ENCODE measurements at places on chromosomes 12 and 14. TPM values are rescaled to one million over a fixed set of nuclear protein-coding genes. Genes with fewer than 3 reads are reported as not detected.

- no peak overlapping the region for H3K27ac ChIP-seq
- H3K36me3 ChIP-seq = no peaks in the 10 kb centered on the region
- peak overlapping the region; percentile 8 for H3K4me3 ChIP-seq
- peaks cover 22% of the 10 kb centered on the region for H3K4me1 ChIP-seq
Measured at GRCh38 chr12:67991158-67991557, 1.9 kb downstream of the IFNG-AS1 start.

DNA sequence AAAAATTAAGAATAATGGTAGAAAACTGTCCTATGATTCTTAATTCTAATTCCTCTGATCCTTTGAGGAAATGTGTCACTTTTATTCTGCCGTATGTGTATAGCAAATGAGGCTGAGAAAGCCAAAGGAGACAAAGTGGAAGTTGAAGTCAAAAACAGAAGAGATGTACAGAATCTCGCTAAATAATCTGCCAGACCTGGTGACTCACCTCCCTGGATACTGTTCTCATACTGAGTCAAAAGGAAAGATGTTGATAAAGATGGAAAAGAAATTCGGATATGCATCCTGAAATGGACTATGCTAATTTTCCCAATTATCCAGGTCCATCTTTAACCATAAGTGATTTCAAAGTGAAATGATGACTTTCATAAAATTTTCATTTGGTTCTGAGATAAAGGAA, 92.5 kb downstream of the DUSP6 start:
- H3K27ac ChIP-seq = no peak overlapping the region
- no peaks in the 10 kb centered on the region for H3K36me3 ChIP-seq
- no peaks in the 10 kb centered on the region for H3K4me1 ChIP-seq
- no peak for DNase-seq
- H3K27me3 ChIP-seq = no peaks in the 10 kb centered on the region

- H3K27me3 ChIP-seq = no peaks in the 10 kb centered on the region
- no peak overlapping the region for H3K27ac ChIP-seq
- no peaks in the 10 kb centered on the region for H3K4me1 ChIP-seq
- H3K4me3 ChIP-seq = no peak overlapping the region
Measured at GRCh38 chr14:75840911-75841310, 140.9 kb downstream of the TGFB3 start.

DNA sequence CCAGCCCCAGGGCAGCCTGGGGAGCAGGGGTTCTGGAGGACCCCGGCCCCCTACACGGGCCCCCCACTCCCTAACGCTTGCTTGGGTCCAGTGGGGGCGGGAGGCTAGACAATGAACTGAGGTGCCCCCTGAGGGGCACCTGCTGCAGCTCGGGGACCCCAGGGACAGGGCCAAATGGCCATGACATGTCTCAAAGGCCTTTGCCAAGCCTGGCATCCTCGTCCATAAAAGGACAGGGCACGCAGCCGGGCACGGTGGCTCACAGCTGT, 11.7 kb upstream of the C14orf180 start:
- H3K27me3 ChIP-seq = no peaks in the 10 kb centered on the region
- peaks cover 5% of the 10 kb centered on the region for H3K4me1 ChIP-seq

DNA sequence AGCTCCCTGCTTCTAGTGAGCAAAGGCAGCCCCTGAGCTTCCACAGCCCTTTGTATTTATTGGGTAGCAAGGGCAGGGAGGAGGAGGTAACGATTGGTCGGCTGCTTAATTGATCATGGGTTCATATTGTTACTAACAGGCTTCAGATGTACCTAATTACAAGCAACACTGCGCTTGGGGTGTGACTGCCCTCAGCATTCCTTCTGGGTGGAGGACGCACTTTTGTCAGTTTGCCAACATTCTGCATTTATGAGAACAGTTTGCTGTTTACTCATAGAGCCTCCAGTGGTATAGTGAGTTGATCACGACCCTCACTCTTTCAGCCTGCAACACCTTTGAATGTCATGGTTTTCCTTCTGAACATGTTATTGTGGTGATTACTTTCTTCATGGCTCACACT, 9.6 kb downstream of the TSHR start:
- DNase-seq = no peak
- H3K4me1 ChIP-seq = peaks cover 11% of the 10 kb centered on the region
- no peak overlapping the region for H3K27ac ChIP-seq
- H3K27me3 ChIP-seq = no peaks in the 10 kb centered on the region

Gene LRRK2
- total RNA-seq = 0.15 TPM

DNA sequence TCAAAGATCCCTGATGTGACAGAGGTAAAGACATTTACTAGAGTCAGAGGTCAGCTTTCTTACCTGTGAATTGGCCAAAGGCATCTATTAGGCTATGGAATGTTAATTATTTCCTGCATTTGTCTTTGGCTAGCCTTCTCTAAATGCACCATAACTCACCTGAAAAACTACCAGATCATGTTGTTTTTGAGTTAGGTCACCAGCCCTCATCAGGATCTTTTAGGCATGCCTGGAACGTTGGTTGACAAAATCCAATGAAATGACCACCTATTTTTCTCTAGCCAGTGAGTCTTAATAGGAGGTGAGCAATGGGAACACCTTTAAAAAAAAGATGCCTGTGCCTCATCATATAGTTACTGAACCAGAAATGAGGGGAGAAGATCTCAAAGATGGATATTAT, 46.2 kb downstream of the ANO4 start:
- DNase-seq = no peak
- no peak overlapping the region for H3K27ac ChIP-seq
- no peaks in the 10 kb centered on the region for H3K27me3 ChIP-seq
- H3K4me3 ChIP-seq = no peak overlapping the region
- H3K4me1 ChIP-seq = no peaks in the 10 kb centered on the region
- H3K36me3 ChIP-seq = no peaks in the 10 kb centered on the region

DNA sequence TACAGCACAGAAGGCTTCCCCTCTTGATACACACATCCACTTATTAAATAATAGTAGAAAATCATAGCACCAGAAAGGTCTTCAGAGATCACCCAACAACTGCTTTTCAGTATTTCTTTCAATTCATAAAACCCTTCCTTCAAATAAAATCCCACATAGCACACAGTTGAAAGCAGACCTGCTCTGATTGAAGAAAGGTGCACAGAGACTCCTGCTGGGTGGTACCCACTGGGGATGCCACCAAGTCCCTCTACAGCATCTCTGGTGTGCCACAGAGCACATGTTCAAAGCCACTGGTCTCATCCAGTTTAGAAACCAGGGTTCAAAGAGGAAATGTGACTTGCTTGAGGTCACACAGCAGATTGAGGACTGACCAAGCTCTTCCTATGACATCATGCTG, 427.5 kb downstream of the BCL11B start:
- DNase-seq = no peak
- no peaks in the 10 kb centered on the region for H3K36me3 ChIP-seq
- no peaks in the 10 kb centered on the region for H3K4me1 ChIP-seq
- H3K27ac ChIP-seq = no peak overlapping the region
- no peak overlapping the region for H3K4me3 ChIP-seq

Gene FGF6
- not detected for total RNA-seq

- peaks cover 7% of the 10 kb centered on the region for H3K36me3 ChIP-seq
- no peaks in the 10 kb centered on the region for H3K27me3 ChIP-seq
- H3K27ac ChIP-seq = no peak overlapping the region
Measured at GRCh38 chr12:49521389-49521788, 17.4 kb upstream of the KCNH3 start.

DNA sequence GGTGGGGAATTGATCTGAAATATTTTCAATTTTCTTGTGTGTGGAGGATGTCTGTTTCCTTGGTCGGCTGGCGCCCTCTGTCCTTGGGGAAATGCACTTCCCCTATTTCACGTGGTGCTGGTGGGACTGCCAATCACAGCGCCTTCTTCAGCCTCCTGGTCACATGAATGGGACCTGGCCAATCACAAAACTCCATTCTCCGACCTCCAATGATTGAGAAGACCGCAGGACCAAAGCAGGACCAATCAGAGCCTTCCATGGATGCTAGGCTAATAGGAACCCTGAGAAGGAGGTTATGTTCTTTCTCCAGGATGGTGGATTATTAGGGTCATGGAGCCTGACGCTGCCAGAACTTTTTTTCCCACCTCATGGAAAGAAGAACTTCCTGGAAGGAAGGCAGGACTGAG, 188.7 kb downstream of the TTC8 start:
- no peaks in the 10 kb centered on the region for H3K4me1 ChIP-seq
- peaks cover 10% of the 10 kb centered on the region for H3K27me3 ChIP-seq
- H3K27ac ChIP-seq = no peak overlapping the region
- no peak overlapping the region for H3K4me3 ChIP-seq
- no peaks in the 10 kb centered on the region for H3K36me3 ChIP-seq

Gene KSR2
- total RNA-seq = 0.20 TPM

DNA sequence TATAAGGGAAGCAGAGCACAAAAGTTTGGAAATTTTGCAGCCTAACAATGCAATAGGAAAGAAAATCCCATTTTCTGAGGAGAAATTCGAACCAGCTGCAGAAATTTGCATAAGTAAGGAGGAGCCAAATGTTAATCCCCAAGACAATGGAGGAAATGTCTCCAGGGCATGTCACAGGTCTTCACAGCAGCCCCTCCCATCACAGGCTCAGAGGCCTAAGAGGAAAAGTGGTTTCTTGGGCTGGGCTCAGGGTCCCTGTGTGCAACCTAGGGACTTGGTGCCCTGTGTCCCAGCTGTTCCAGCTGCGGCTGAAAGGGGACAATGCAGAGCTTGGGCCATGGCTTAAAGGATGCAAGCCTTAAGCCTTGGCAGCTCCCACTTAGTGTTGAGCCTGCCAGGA, 190.0 kb downstream of the MDGA2 start:
- no peak overlapping the region for H3K4me3 ChIP-seq
- no peak for DNase-seq
- no peaks in the 10 kb centered on the region for H3K27me3 ChIP-seq
- H3K27ac ChIP-seq = no peak overlapping the region
- no peaks in the 10 kb centered on the region for H3K36me3 ChIP-seq

GRCh38 chr14:80982711-80983110, 27.3 kb downstream of the TSHR start:
- peaks cover 19% of the 10 kb centered on the region for H3K4me1 ChIP-seq
- H3K36me3 ChIP-seq = no peaks in the 10 kb centered on the region
- DNase-seq = no peak
- H3K27ac ChIP-seq = no peak overlapping the region
- no peak overlapping the region for H3K4me3 ChIP-seq

DNA sequence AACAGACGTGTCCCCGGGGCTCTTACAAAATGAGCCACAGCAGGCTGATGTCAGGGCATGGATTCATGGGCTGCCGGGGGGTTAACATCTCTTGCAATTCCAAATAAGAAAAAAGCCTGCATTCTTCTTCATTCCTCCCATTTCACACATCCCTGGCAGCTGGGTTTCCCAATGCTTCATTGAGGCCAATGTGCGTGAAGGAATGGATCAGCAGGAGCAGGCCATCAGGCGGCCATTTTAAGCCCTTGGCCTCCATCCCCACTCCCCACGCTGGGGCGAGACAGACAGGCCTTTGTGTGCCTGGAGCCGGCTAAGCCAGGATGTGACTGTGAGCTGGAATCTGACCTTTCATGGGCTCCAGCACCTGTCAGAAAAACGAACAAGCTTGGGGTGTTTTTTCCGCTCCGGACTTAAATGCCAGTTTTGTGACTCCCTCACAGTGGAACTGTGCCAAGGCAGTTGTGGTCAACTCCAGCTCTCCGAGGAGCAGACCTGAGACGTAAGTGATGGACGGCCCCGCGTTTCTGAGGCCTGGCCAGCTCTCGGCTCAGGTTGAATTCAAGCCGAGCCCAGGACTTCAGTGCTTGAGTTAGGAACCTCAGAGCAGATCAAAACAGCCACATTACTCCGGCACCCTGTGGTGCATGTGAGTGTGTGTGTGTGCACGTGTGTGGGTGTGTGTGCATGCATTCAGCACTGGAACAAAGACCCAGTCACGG, 133.1 kb downstream of the TMEM30B start:
- H3K27ac ChIP-seq = no peak overlapping the region
- no peak overlapping the region for H3K4me3 ChIP-seq
- H3K4me1 ChIP-seq = no peaks in the 10 kb centered on the region

Gene NAV3
- total RNA-seq = not detected

DNA sequence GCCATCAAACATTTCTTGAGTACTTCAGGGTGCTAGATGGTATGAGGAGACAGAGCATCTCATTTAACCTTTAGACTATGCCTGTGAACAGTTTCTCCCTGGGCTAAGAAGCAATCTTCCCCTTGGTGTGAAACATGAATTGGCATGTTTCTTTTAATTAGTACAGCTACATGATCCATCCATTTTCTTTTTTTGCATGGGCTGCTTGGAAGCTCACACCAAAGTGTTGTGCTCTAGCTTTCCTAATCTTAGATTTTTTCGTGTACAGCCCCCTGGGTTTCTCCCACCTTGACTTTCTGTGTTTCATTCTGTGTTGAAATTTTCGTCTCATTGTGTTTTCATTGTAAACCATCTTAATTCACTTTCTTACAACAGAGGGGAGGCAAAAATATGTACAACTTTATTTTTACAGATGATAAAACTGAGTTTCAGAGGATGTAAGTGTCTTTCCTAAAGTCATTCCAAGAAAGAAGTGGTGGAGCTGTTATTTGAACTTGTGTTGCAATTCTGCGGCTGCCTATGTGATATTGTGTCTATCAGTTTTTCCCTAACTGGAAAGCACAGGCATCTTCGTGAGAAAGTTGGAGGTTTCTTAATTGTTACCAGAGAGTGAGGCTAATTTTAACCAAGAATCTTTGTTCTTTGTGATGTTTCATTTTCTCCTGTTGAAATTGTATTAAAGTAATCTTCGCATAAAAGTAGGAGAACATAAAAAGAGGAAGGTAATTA, 64.5 kb downstream of the DAAM1 start:
- H3K4me1 ChIP-seq = no peaks in the 10 kb centered on the region
- DNase-seq = no peak
- no peak overlapping the region for H3K27ac ChIP-seq
- no peak overlapping the region for H3K4me3 ChIP-seq

DNA sequence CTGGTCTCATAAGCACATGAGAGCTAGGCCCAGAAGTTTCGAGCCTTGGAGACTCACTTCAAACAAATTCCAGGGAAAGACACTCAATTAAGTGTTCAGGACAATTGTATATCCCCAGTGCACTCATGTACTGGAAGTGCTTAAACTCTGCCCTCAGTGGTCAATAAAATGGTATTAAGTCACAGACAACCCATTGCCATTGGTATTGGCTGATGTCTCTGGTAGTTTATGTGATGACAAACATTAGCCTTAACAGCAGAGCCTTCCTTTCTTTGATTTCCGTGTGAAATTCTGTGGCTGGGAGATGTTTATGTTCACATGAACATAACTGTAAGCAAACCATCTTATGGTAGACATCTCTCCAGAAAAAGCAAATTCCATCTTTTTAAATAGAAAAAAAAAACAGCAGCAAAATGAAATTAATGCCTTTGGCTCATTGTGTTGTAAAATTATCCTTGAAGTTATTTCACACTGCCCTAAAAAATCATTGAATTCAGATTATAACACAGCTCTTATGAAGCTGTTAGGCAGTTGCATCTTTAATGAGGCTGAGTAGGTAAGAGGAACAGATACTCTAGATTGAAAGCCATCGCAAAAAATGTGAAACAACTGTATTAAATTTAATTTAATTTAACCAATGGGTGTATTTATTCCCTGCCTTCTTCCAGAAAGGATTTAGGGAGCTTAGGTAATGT, 216.2 kb upstream of the PLEKHG7 start:
- H3K4me3 ChIP-seq = no peak overlapping the region
- H3K4me1 ChIP-seq = no peaks in the 10 kb centered on the region
- no peaks in the 10 kb centered on the region for H3K36me3 ChIP-seq
- H3K27ac ChIP-seq = no peak overlapping the region
- no peak for DNase-seq
- no peaks in the 10 kb centered on the region for H3K27me3 ChIP-seq

Data from CD4-positive, CD25-positive, alpha-beta regulatory T cell (primary cell).